Thymus (tissue), 14 donors: ENCODE measurements at places on chromosomes 7 and 10.

GRCh38 chr10:1709161-1709560 is 28.2 kb downstream of the ADARB2 start:
- DNase-seq = no peak

DNA sequence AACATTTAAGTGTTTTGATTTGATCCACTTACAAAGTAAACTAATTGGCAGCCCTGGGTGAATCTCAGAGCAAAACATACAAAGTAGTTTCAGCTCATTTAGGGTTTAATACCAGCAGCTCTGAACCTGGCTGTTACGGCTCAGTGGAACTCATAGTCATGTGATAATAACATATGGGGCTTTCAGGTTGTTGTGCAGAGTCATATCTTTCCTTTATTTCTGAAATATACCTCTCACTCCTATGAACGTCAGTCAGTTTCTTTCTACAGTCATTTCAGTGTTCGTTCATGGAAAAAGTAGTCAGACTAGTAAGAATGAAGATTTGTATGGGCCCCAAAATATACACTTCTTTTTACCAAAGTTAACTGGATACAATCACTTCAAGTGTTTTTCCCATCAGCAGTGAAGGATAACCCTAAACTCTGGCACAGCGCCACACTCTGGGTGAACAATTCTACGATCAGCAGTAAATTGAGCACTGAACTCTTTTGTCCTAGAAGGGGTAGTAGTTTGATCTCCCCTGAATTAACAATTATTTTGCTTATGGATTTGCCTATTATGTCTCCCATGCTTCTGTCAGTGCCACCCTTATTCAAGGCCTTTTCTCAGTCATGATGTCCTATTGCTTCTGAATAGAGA is 218.6 kb downstream of the THSD7A start:
- no peak for DNase-seq

GRCh38 chr10:79937701-79938151 is 11.2 kb downstream of the SFTPD start:
- DNase-seq = no peak

- no peak for DNase-seq
These were observed 23.1 kb downstream of the NRBF2 start for GRCh38 chr10:63156236-63156635.

GRCh38 chr7:155414547-155415492 is 43.1 kb upstream of the EN2 start:
- no peak for DNase-seq

DNA sequence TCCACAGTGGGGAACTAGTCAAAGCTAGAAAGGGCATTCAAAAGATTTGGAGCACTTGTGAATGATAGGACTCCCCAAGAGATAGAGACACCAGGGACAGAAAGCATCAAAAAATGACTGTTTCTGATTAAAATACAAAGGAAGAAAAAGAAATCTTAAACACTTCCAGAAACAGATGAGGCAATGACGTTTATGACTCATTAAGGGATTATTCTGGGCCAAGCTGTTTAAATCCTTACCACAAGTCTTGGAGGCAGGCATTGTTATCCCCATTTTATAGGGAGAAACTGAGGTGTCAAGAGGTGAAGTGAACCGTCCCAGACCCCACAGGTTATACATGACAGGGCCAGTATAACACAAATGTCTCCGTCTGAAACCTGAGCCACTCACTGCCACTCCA is 68.3 kb upstream of the AMPH start:
- no peak for DNase-seq

- no peak for DNase-seq
These were observed 2.9 kb upstream of the ARHGAP21 start for GRCh38 chr10:24726626-24727025.

DNA sequence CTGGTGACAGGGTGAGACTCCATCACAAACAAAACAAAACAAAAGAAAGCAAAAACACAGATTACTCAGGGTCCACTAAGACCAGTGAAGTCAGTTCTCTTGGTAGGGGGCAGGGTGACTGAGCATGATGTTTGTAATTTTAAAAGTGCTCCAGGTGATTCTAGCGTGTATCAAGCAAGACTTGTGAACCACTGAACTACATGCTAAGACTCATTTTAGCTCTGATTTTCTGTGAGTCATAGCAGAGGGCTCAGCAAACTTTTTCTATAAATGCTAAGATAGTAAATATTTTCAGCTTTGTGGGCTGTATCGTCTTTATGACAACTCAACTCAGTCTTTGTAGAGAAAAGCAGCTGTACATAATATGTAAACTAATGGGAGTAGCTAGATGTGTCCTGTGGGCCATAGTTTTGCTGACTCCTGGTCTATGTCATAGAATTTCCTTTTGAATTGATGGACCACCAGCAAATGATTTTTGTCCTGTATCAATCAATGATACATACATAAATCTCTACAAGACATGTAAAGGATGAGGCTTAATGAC is 141.3 kb downstream of the CFTR start:
- DNase-seq = no peak

- DNase-seq = no peak
These were observed 49.9 kb downstream of the SORCS3 start for GRCh38 chr10:104690959-104691358.

GRCh38 chr7:43113622-43114457 is 1.4 kb downstream of the HECW1 start:
- no peak for DNase-seq

DNA sequence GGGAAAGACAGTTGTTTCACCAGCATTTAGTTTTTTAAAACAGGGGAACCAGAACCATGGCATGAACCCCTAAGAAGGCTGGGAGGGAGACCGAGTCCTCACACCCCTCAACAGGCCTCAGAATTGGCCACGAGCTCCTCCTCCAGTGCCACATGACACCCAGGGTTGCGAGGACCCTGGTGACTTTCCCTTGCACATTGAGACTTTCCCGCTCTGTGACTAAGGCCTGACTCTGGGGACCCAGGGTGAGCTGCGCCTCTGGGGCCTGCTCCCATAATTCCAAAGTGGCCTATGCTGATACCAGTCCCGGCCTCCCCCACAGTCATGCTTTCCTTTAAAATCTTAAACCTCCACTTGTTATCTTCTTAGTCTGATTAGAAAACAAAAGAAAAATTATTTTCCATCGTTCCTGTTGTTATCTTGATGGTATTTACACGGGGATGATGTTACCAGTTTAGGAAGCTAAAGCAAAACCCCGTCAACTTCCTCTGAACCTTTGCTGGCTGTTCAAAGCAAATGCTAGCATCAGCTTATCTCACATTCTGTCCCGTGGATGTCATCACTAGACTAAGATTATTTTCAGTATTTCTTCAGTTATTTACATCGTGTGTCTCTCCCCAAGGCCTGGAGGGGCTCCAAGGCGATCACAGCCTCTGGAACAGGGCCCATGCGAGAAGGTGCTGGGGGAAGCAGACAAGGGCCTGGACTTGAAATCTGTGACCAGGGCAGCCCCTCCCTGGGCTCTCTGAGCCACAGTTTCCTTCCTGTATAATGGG is 42.1 kb downstream of the FAM53B start:
- peak; percentile 62 for DNase-seq

GRCh38 chr7:34036051-34036920 is 130.9 kb downstream of the BMPER start:
- DNase-seq = no peak

DNA sequence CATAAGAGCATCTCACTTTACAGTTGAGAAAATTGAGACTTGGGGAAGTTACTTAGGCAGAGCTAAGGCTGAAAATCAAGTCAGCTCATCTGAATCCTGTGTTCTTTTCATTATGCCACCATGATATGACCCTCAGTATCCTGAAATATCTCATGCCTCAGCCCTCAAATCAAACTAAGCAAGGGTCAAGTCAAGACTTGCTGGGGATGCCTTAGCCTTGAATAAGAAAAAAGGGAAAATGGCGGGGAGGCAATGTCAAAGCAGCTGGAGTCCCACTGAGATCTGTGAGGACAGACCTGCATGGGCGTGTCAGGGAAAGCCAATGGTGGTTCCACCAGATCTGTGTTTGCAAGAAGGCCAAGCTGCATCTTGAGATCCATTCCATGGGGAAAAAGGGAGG is 91.0 kb upstream of the CACUL1 start:
- DNase-seq = no peak

GRCh38 chr7:40306025-40306424 is 171.2 kb downstream of the SUGCT start:
- DNase-seq = no peak

DNA sequence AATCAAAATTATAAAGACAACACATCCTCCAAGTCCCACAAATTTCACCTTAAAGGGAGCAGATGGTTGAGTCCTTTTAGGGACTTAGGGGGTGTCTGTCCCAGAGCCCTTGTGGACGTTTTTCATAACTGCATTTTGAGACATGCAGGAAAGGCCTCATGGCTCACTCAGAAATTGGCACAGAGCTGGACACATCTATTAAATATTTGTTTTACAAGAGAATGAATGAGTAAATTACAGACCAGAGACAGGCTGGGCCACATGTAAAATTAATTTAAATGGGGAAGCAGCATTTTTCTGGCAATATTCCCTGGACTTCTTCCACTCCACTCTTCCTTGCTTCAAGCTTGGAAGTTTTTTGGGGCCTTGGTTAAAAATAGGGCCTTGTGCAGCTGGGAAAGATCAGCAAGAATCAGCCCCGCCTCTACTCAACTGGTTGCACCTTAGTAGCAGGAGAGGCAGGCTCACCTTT is 20.0 kb downstream of the LAMB1 start:
- no peak for DNase-seq

DNA sequence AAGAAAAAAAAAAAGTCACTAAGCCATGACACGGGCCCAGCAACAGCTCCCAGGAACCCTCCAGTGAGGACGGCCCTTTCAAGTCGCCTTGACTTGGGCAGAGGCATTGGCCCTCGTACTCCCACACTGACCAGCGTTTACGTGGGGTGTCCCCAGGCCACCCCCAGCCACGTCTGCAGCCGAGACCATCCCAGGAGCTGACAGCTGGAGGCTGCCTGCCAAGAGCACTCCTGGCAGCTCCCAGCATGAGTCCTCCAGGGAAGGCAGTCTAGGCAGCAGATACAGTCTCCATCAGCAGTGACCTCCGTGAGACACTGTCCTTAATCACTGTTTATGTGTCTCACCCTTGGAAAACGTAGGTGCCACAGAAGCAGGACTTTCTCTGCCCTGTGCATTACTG is 86.5 kb downstream of the PROSER2 start:
- DNase-seq = no peak

DNA sequence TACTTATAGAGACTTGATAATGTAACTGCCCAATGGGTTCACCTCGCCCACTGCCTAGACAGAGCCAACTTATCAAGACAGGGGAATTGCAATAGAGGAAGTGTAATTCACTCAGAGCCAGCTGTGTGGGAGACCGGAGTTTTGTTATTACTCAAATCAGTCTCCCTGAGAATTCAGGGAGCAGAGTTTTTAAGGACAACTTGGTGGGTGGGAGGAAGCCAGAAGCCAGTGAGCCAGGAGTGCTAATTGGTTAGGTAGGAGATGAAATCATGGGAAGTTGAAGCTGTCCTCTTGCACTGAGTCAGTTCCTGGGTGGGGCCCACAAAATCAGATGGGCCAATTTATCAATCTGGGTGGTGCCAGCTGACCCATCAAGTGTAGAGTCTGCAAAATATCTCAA is 20.1 kb upstream of the C7orf33 start:
- DNase-seq = no peak

- DNase-seq = no peak
These were observed 433.0 kb downstream of the PAXIP1 start for GRCh38 chr7:154569916-154570315.

DNA sequence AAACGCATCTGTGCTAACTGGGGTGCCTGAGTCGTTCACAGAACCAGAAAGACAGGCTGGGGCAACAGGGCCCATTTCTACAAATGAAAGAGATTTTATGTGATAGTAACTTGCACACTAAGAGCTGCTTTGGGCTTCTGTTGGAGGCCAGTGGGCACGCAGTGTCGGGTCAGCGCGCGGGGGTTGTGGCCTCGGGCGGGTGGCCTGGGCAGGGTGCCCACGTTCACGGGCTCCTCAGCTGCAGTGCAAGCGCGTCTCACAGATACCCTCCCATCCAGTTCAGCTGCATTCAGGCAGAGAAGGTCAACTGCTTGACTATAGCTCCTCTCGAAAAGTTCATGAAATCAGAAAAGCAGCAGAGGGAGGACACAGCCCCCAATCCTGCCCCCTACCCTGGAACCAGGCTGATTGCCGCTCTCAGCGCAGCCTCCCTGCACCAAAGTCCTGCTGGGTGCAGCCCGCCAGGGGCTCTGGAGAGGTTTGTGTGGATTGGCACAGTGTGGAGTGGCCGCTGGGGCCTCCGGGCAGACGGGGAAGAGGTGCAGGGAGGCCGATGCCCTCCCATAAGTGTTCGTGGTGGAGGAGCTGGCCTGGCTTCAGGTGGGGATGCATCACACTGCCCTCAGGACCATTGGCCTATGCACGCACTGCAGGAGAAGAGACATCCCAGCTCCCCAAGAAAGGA is 582.8 kb downstream of the TCERG1L start:
- DNase-seq = no peak

DNA sequence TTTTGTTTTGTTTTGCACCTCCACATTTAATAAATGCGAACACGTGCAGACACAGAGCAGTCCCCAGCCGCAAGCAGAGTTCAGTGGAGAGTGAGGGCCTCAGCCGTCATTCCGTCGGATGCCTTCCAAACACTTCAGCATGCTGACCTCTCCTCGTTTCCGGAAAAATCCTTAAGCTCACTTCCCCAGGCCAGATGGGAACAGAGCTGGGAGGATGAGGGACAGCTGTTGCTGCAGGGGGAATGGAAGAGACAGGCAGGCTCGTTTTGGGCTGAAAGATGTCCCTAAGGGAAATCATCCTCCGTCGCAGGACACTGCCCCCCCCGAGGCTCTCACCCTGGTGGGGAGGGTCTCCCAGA is 17.2 kb upstream of the FGFR2 start:
- DNase-seq = no peak

DNA sequence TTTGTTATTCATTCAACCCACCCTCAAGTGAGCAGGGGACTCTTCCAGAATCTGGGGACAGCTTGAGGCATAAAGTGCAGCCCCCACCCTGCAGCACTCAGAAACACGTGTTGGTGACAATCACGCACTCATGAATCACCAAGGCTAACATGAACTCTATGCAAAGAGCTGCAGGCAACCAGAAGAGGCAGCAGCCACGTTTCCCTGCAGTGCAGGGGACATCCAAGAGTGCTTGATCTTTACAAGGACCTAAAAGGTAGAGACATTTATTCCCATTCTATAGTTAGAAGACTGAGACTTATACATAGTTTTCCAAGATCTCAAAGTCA is 135.2 kb upstream of the GDF10 start:
- no peak for DNase-seq

DNA sequence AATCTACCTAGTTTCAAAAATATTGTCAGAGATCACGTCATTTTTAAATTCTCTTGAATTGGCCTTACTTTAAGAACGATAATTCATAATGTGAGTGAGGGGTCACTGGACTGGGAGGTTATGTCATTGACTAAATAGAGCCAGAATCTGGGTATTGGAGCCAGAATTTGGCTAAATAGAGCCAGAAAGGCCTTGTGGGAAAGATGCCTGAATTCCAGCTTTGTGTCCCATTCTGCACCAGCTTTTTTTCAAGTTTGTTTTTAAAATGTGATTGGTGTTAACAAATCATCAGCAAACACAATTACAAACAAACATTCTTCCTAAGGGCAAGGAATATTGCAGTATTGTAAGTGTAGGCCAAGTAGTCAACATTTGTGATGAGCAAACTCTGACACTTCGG is 233.2 kb upstream of the PRKCQ start:
- no peak for DNase-seq

- no peak for DNase-seq
These were observed 15.1 kb downstream of the GPR26 start for GRCh38 chr10:123681285-123681684.
